NCI-H1694 (cell line): ENCODE measurements at places on chromosomes 11 and 22.
A peak's percentile ranks its signal among the peaks of the same experiment; 100 is the strongest.

- DNase-seq, result no peak
Measured at GRCh38 chr22:47191671-47192650, 429.5 kb downstream of the TBC1D22A start.

- no peak for DNase-seq
Measured at GRCh38 chr11:107041088-107041444, 22.8 kb upstream of the GUCY1A2 start.

- DNase-seq, result no peak
Measured at GRCh38 chr11:110362971-110363509, 66.6 kb upstream of the RDX start.

- DNase-seq, result no peak
Measured at GRCh38 chr11:3201112-3201581, 17.5 kb downstream of the MRGPRG start.

GRCh38 chr11:81886406-81887075 lies 847.1 kb downstream of the FAM181B start:
- no peak for DNase-seq

GRCh38 chr11:131172011-131172410 lies 198.4 kb upstream of the NTM start:
- DNase-seq, result no peak

DNA sequence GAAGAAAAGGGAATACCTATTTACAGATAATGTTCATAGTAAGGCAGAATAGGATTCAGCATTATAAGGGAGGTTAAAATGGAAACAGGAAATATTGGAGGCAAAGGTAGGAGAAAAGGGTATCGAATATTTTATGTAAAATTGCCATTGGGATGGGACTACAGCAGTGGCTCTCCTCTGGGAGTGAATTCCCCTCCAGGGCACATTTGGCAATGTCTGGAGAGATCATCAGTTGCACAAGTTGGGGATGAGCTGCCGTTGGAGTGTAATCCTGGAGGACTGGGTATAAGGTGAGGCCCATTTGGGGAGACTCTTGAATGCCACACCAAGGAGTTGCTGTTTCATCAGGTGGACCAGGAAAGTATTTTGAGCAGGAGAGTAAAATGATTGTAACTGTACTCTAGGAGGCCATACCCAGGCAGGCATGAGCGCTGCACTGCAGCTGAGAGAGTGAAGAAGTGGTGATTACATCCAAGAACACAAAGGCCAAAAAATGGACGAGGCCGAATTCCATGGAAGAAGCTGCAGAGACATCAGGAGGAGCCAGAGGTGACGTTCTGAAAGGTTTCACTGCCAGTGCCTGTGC lies 8.7 kb upstream of the ACRV1 start:
- DNase-seq, result no peak

DNA sequence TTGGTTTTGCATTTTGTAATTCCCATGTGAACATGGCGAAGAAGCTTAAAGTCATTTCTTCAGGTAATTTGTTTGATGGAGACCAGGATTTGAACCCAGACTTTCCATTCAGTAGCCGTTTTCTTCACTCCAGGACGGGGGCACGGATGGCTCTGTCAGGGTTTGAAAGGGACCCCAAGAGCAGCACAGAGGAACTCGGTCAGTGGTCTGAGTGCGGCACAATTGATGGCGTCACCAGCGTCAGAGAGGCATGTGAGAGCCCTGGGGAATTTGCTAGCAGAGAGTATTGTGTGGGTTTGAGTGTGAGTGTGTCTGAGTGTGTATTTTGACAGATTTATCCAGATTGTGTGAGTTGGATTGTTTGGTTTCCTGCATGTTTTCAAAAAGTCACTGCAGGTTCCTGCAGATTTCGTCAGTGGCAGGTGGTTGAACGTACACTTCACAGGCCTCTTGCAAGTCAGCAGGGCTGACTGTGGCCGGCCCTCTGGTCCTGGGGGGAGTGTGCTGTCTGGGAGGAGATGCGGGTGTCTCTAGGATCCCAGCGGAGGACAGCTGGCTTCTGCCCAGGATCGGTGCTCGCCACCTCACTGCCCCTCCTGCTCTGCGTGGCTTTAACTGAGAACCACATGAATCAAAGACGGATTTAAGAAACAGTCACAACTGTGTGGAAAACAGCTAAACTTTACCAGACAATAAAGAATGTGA lies 199.3 kb downstream of the TBC1D22A start:
- no peak for DNase-seq

DNA sequence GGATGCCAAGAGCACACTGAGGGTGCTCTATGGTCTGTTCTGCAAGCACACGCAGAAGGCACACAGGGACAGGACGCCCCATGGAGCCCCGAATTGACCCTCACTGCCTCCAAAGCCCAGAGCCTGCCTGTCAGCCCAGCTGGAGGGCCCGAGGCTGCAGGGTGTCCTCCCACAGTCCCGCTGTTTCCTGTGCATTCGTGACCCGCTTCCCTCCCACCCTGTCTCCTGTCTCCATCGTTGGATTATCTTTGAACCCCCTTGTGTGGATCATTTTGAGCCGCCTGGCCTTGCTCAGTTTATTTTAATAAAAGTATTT lies 25.6 kb downstream of the PARVG start:
- no peak for DNase-seq

DNA sequence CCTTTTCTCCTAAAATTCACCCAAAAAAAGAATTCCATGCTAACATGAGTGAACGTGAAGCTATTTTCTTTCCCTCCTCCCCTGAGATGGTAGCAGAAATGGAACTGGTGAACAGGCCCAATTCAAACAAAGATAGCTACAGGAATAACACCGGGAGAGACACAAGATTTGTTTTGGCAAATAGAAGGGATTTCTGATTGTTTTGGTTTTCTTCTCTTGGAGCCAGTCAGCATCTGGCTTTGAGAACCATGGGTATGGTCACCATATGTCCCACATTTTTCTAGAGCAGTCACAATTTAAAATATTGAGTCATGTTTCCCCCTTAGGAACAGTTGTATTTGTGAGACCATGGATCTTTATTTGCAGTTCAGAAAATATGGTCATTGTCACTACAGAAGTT lies 214.1 kb downstream of the FAM76B start:
- peak; percentile 10 for DNase-seq
